ENCODE measurements at places on chromosomes 1 and 21. TPM values are rescaled to one million over a fixed set of nuclear protein-coding genes. Genes with fewer than 3 reads are reported as not detected.

RBM11 gene
- 10.2 TPM for total RNA-seq

NTRK1 gene
- 0.41 TPM for total RNA-seq

IGFN1 gene
- total RNA-seq, result under 0.01 TPM

KRTAP7-1 gene
- total RNA-seq, result not detected

PGLYRP4 gene
- total RNA-seq, result not detected

GJA5 gene
- total RNA-seq, result 1.6 TPM

OR10J1 gene
- total RNA-seq, result not detected

ANKRD35 gene
- 0.82 TPM for total RNA-seq

OR2M3 gene
- under 0.01 TPM for total RNA-seq

MIGA1 gene
- 24.1 TPM for total RNA-seq

UBL4B gene
- 0.41 TPM for total RNA-seq

CYP4Z1 gene
- total RNA-seq, result 0.41 TPM

TFF2 gene
- not detected for total RNA-seq

FCRL4 gene
- total RNA-seq, result not detected

CD53 gene
- 9.8 TPM for total RNA-seq

FBLIM1 gene
- total RNA-seq, result 14.3 TPM

FCRLB gene
- total RNA-seq, result 1.2 TPM

ELAPOR1 gene
- total RNA-seq, result 15.9 TPM

HRNR gene
- total RNA-seq, result not detected

ADAR gene
- 63.2 TPM for total RNA-seq

THEM5 gene
- not detected for total RNA-seq

KCNN3 gene
- total RNA-seq, result 2.4 TPM

SH3BP5L gene
- total RNA-seq, result 31.4 TPM

Data from frontal cortex (tissue), 4 donors.